Right atrium auricular region (tissue), 2 donors: ENCODE measurements at places on chromosomes 7 and 10. TPM values are rescaled to one million over a fixed set of nuclear protein-coding genes. Genes with fewer than 3 reads are reported as not detected.

DNA sequence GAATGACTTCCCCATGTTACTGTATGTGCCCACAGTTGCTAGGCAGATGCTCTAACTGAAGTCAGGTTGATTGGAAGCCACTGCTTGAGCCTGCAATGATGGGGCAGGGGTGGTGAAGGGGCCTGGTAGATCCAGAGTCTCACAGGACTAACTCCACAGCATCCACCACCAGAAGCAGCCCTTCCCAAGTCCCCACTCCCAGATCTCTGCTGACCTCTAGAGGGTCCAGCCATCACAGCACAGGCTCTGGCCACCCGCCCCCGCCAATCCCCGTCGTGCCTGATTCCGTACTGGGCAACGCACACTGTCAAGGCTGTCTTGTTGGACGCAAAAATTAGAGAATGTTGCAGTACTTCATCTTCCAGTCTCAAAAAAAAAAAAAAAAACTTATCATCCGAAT lies 136.8 kb upstream of the PDE1C start:
- DNase-seq: no peak

GRCh38 chr10:109929501-109930219 lies 6.3 kb upstream of the XPNPEP1 start:
- DNase-seq: no peak

ACTA2 gene
- 934 TPM for total RNA-seq

- DNase-seq: no peak
Measured at GRCh38 chr10:98292971-98293370, 25.0 kb upstream of the LOXL4 start.

DNA sequence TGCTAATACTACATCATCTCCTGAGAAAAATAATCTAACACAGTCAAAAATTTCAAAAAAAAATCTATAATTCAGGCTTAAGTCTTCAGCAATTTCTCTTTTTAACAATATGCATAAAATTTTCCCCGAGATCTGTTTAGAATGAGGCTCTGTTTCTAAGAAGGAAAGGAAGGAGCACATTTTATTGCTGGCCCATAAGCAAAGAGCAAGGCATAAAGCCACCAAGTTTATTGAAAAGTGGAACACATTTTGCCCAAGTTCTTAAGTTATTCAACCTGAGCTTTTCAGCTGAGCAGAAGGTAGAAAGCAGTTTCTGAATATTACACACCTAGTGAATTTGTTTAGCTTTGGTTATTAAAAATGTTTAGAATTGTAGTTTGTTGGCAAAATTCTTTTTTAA lies 73.9 kb downstream of the AGMO start:
- DNase-seq: no peak

OR6V1 gene
- not detected for total RNA-seq
